H1 (cell line): ENCODE measurements at places on chromosomes 7 and 10. TPM values are rescaled to one million over a fixed set of nuclear protein-coding genes. Genes with fewer than 3 reads are reported as not detected.

ANKRD30A gene
- polyA plus RNA-seq = not detected in 2 replicates

TUBAL3 gene
- 0.05 and 0.17 TPM in 2 replicates for polyA plus RNA-seq

LIPF gene
- polyA plus RNA-seq = not detected in 2 replicates

DNA sequence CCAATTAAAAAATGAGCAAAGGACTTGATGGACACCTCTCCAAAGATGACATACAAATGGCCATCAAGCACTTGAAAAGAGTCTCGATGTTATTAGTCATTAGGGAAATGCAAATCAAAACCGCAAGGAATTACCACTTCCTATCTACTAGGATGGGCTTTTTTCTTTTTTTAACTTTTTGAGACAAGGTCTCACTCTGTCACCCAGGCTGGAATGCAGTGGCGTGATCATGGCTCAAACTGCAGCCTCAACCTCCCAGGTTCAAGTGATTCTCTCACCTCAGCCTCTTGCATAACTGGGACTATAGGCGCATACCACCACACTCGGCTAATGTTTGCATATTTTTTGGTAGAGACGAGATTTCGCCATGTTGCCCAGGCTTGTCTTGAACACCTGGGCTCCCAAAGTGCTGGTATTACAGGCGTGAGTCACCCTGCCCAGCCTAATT, 13.6 kb downstream of the NKX1-2 start:
- DNase-seq = no peak

DNA sequence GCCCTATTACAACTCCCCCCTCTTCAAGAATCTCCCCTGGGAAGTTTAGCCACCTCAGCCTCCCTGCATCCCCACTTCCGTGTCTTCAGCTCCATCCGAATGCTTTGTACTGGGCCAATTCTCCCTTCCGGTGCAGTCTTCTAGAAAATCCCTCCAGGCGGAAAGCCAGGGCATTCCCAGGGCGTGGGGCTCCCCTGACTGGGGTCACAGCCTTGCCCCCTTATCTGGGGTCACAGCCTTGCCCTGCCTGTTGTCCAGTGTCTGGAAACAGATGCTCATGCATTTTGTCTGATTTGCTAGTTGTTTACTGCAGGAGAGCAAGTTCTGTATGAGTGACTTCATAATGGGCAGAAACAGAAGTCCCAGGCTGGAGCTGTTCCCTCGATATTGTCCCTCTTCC, 112.5 kb upstream of the TCERG1L start:
- DNase-seq = no peak

DNA sequence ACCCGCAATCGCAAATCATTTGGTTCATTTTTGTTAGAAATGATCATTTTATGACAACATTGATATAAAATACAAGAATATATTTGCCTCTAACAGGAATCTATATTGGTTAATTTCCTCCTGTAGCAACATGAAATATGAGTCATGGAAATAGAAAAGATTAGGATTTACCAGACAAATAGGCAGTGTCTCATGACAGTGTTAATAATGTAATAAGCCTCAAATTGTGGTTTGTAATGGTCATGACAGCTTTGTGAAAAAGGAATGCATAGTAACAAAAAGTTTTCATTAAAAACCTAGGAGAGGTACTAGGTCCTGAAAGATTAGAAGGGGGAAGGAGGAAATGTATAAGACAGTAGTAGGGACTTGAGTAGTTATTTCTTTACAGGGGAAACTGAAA, 7.9 kb upstream of the SLK start:
- no peak for DNase-seq

- no peak for DNase-seq
These were observed 91.3 kb downstream of the DGKI start for GRCh38 chr7:137755427-137755826.

DNA sequence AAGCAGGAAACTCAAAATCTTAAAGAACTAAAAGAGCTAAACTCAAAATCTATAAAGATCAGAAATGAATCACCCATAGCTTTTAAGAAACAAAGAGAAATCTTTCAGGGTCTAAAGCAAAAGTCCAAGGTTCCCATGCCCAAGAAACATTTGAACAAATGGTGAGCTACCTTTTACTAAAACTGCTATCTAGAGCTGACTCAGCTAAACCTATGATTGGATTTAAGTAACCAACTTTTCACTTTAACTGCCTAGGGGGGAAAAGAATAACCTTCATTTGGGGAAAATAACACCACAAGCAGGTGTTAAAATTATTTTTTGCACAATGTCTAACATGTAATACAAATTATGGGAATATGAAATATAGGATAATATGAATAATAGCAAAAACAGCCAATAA, 328.4 kb downstream of the PHF14 start:
- no peak for DNase-seq

GRCh38 chr7:133771788-133772419, 355.2 kb upstream of the LRGUK start:
- no peak for DNase-seq

DNA sequence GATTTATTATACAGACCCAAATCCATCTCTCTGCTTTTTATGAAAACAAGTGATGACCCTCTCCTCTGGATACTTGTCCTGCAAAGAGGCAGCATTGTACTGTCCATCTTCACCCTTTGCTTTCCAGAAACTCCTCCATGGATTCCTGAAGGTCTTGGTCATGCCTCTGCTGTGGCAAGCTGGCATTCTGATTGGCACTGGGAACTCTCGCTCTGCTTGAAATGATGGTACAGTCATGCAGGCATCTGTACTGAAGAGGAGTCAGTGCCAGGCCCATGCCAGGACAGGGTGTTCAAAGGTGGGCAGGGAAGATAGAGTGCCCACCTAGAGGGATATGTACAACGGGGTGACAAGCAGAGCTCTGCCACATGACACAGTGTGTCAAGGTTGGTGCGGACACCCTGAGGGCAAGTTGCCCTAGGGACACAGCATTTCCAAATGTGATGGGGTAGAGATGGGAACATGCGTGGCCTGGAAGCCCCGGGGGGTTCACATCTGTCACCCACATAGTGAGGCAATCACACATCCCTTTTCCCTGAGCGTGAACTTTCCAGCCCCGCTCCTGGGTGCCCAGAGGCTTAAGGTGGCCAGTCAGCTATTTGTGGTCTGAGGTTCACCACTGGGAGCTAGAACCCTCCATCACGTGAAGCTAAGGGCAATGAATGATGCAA, 235.7 kb upstream of the TCERG1L start:
- DNase-seq = no peak

GRCh38 chr10:113278221-113278620, 274.6 kb upstream of the HABP2 start:
- DNase-seq = no peak

DNA sequence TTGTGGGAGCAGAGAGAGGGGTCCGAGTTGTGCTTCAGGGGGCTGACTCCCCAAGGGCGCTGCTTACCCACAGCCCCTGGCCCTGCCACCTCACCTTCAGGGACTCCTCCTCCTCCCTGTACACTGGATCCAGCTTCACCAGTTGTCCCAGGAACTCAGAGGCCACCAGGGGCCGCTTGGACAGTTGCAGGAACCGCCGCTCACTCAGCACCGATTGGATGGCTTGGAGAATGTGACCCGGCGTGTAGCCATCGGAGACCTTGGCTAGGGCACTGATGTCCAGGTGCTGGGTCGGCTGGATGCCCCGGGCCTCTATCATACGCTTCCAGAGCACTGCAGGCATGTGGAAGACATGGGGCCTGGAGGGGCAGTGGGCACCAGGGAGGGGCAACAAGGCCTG, 4.5 kb upstream of the ASB10 start:
- DNase-seq = no peak

DNA sequence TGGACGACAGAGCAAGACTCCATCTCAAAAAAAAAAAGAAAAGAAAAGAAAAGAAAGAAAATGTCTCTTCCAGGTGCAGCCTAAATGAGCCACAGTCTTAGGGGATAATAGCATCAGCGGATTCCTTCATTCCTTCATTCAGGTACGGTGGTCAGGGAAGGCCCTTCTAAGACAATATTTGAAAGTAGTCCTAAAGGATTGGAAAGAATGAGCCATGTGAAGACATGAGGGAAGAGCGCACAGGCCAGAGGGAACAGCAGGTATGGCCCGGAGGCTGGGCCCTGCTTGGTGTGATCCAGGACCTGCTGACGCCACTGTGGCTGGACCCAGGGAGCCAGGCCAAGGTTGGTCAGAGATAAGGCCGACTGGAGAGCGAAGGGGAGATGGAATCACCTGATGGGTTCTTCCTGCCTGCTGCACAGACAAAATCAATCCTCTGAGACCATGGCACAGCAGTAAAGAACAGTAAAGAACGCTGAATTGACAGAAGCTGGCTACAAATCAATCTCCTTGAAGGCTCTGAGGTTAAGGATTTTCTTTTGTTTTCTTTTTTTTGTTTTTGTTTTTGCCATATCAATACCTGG, 16.3 kb upstream of the MKRN1 start:
- no peak for DNase-seq

DNA sequence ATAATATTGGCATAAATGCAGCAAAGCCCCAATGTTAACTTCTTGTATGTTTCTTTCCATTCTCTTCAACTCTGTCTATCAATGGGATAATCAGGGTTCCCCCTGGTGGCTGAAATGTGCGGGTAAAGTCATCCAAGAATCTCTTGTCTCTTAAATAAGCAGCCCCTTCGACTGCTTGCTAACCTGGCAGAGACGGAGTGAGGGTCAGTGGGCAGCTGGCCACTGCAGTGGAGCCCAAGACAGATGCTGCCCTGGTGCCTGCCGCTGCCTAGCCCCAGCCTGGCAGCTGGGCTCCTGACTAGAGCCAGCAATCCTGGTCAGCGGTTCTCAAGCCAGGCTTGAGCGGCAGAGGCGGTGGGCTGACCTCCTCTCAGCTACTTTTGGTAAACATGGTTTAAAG, 248.9 kb downstream of the COBL start:
- no peak for DNase-seq
